ENCODE measurements at places on chromosomes 3 and 15. TPM values are rescaled to one million over a fixed set of nuclear protein-coding genes. Genes with fewer than 3 reads are reported as not detected.

- DNase-seq = no peak
These were observed 68.4 kb upstream of the MCTP2 start for GRCh38 chr15:94162939-94163338.

GRCh38 chr3:9322780-9323179 is 40.1 kb upstream of the THUMPD3 start:
- DNase-seq = no peak

The SAMMSON gene
- total RNA-seq = 0.43 TPM

DNA sequence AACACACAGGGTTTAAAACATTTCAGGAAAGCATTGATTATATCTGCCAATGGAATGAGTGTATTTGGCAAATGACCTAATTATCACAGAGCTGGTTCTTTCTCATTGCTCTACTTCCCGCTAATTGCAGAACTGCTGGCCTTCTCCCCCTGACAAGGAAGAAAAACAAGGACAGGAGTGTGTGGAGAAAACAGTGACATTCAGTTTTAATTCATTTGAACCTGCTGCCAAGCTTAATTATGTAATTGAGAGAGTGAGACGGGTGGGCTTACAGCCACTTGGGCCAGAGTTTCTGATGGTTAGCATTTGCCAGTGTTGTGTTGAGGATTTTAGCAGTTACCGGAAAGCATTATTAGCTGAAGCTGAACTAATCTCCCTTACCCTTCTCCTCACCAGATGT is 301.4 kb downstream of the RBMS3 start:
- no peak for DNase-seq

The MUC20 gene
- total RNA-seq = not detected

DNA sequence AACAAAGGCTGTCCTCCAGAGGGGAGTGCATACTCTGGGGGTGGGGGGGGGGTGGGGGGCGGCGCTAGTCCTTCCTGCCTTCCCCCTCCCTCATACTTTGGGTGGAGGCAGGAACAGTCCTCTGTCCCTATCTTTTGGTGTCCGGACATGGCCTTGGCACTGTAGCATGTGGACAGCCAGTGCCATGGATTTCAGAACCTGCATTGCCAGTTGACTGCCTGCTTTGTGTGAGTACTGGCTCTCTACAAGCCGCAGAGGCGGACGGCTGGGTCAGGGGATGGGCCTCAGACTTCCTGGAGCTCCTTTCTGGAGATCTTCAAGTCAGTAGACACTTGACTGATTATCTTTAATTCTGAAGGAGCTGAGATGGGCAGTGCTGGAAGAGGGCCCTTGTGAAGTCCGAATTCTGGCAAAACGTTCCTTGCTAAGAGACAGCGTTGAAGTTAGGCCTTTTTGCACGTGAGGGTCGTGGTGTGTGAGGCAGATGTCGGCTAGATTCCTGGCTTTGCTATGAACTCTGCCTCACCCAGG is 2.5 kb downstream of the CLDN11 start:
- no peak for DNase-seq

The TGM5 gene
- 0.20 TPM for total RNA-seq

GRCh38 chr3:31043184-31043819 is 148.8 kb upstream of the GADL1 start:
- DNase-seq = peak; percentile 51

- DNase-seq = no peak
These were observed 36.1 kb upstream of the SLC41A3 start for GRCh38 chr3:126119976-126120375.

The TTBK2 gene
- total RNA-seq = 3.1 TPM

- DNase-seq = peak; percentile 83
These were observed 218.3 kb upstream of the SOX2 start for GRCh38 chr3:181493423-181493822.

The NLGN1 gene
- total RNA-seq = 1.6 TPM

DNA sequence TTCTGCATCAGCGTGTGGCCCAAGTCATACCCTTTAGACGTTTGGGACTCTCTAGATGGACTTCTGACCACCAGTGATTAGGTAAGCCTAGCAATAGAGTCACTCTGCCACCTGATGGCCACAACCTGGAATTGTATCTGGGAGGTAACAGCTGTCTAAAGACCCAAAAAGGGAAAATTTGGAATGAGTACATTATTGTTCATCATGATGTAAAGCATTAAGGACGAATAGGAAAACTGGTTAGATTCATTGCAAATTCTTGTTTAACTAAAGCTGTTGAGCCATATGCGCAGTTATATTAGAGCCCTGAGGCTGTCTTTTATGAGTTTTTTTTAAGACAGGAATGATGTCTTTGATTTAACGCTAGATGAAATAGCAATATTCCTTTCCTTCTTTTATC is 63.6 kb downstream of the FAM81A start:
- peak; percentile 67 for DNase-seq

DNA sequence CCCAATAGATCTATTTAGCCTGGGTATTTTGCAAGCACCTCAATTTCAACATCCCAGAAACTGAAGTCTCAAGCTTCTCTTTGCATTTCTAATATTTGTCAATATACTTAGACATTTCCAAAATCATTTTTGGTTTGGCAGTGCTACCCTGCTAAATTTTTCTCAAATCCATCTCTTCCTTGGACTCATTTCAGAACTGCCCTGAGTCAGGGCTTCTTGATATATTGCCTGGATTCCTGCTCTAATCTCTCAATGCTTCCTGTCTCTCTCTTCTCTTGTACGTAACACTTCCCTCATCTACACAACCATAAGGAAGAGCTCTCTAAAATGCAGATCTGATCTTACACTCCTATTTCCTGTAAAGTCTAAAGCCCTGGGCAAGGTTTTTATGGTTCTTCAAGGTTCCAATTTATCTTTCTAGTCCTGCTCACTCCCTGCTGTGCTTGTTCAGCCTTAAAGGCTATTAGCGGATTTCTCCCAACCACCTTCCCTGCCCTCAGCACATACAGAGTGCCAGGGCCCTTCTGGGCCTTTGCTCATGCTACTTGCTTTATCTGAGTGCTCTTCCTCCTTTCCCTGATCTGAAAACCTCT is 53.0 kb upstream of the MME start:
- DNase-seq = no peak

GRCh38 chr3:36175916-36176461 is 204.3 kb upstream of the STAC start:
- DNase-seq = no peak

- no peak for DNase-seq
These were observed 6.3 kb downstream of the FRMD5 start for GRCh38 chr15:44188795-44189194.

GRCh38 chr3:60810881-60811280 is 440.4 kb downstream of the FHIT start:
- no peak for DNase-seq

GRCh38 chr3:5275529-5275928 is 88.0 kb downstream of the EDEM1 start:
- DNase-seq = no peak

GRCh38 chr3:191363221-191363620 is 32.9 kb upstream of the UTS2B start:
- no peak for DNase-seq

The TMEM40 gene
- not detected for total RNA-seq

DNA sequence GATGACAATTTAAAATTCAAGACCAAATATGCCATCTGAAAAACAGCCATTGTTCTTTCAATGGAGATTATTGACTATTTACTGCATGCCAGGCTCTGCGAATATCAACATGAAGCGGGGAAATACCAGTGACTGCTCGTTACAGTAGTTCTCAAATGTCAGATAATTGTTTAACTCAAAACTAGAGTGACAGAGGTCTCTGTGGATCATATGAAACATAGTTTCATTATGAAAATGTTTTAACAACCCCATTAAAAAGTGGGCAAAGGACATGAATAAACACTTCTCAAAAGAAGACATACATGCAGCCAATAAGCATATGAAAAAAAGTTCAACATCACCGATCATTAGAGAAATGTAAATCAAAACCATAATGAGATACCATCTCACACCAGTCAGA is 50.0 kb upstream of the GPR149 start:
- DNase-seq = no peak

The CD200R1 gene
- total RNA-seq = not detected

DNA sequence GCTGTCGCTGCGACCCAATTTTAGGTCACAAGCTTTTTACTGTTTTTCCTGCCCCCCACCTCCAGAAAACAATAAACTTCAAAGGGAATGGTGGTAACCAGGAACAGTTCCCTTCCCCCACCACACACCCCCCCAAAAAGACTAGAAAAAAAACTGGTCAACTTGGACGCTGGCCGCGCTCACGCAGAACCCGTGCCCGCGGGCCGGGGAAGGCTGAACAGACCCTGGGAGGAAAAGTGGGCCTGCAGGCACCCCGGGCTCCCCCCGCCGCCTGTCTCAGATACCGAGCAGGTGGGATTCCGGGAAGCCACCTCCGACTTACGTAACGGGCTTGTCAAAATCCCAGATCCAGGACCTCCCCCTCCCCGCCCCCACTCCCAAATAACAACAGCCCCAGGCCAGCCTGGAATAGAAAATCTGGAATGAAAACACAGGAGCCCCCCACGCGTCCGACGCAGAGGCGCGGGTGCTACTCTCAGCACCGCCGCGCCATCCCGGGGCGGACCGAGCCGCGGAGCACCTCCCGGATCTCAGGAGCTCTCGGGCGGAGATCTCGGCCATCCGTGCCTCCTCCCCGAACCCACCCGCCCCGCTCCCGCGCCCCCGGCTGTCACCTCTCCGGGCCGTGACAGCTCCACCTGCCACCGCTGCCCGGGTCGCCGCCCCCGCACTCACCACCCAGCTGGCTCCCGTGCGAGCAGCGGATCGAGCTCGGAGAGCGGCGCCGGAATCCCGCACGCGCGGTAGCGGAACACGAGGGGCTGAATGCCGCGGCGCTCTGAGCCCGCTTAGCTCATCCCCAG is 557 bp downstream of the DENND4A start:
- DNase-seq = peak; percentile 48

DNA sequence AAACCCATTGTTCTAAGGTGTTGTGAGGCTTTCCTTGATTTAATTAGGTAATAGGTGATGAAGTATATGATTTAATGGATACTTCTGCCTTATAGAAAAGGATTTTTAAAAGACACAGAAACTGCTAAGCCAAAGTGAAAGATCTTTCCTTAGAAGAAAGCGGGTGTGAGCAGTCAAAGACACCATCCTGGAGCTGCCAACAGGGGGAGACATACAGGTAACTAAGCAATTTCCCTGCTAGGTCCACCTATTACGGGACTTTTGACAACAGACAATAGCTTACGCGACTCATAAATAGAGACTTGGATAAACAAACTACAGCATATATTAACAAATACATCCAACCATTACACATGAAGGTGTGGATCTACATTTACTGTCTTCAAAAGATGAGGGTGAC is 669.5 kb downstream of the SQOR start:
- peak; percentile 31 for DNase-seq

GRCh38 chr3:16171825-16172224 is 2.7 kb upstream of the GALNT15 start:
- DNase-seq = no peak

The HAPLN3 gene
- total RNA-seq = 9.7 TPM

The IL17RB gene
- total RNA-seq = not detected

The HYAL3 gene
- total RNA-seq = 10.4 TPM

The ZNF502 gene
- total RNA-seq = 0.37 TPM

Data from HT1080 (cell line).